ENCODE measurements at places on chromosomes 16 and 17. TPM values are rescaled to one million over a fixed set of nuclear protein-coding genes. Genes with fewer than 3 reads are reported as not detected.

The CCL17 gene
- total RNA-seq = not detected

The SP2 gene
- total RNA-seq = 1.9 TPM

The LDHD gene
- 1.5 TPM for total RNA-seq

The TBX21 gene
- total RNA-seq = not detected

The EVPLL gene
- not detected for total RNA-seq

The TBX6 gene
- total RNA-seq = not detected

The MAP2K6 gene
- 16.8 TPM for total RNA-seq

The CARD14 gene
- not detected for total RNA-seq

The KRT32 gene
- not detected for total RNA-seq

The RNF213 gene
- total RNA-seq = 44.2 TPM

The RHBDL1 gene
- total RNA-seq = 4.4 TPM

The FBXL16 gene
- 0.93 TPM for total RNA-seq

The ADORA2B gene
- total RNA-seq = 14.9 TPM

The TBC1D3D gene
- 0.09 TPM for total RNA-seq

The TOP2A gene
- total RNA-seq = 6.3 TPM

The KRT39 gene
- not detected for total RNA-seq

The MEOX1 gene
- not detected for total RNA-seq

The KAT7 gene
- total RNA-seq = 17.5 TPM

The AANAT gene
- total RNA-seq = not detected

The ACSM2A gene
- total RNA-seq = not detected

The OR4D2 gene
- total RNA-seq = not detected

The PRR35 gene
- not detected for total RNA-seq

The WSCD1 gene
- total RNA-seq = under 0.01 TPM

The PFN1 gene
- total RNA-seq = 692 TPM

The KRT36 gene
- not detected for total RNA-seq

The NPIPB9 gene
- total RNA-seq = not detected

The KCTD19 gene
- total RNA-seq = not detected

The IL34 gene
- total RNA-seq = 0.23 TPM

The RNF112 gene
- 2.3 TPM for total RNA-seq

The TSPOAP1 gene
- under 0.01 TPM for total RNA-seq

The LCMT1 gene
- total RNA-seq = 41.9 TPM

The CASKIN2 gene
- 7.7 TPM for total RNA-seq

The KRT33B gene
- total RNA-seq = not detected

The RTN4RL1 gene
- 0.58 TPM for total RNA-seq

The UNC13D gene
- 0.70 TPM for total RNA-seq

The DNAH3 gene
- not detected for total RNA-seq

The ALOXE3 gene
- not detected for total RNA-seq

The VEZF1 gene
- 44.8 TPM for total RNA-seq

The CHTF18 gene
- 1.6 TPM for total RNA-seq

The ZNF469 gene
- 11.7 TPM for total RNA-seq

The DRC7 gene
- not detected for total RNA-seq

The RNFT1 gene
- 12.1 TPM for total RNA-seq

The KRTAP1-5 gene
- total RNA-seq = not detected

The ERCC4 gene
- 7.9 TPM for total RNA-seq

The PROCA1 gene
- 2.0 TPM for total RNA-seq

The ABCC12 gene
- under 0.01 TPM for total RNA-seq

The KRT27 gene
- not detected for total RNA-seq

The KRT20 gene
- total RNA-seq = not detected

The SLC38A8 gene
- total RNA-seq = not detected

The SHBG gene
- 0.12 TPM for total RNA-seq

The PPM1E gene
- total RNA-seq = 0.23 TPM

The CCDC182 gene
- not detected for total RNA-seq

The CMTM2 gene
- total RNA-seq = not detected

The CCL16 gene
- not detected for total RNA-seq

The MAPT gene
- 2.1 TPM for total RNA-seq

The ATP2A3 gene
- 1.2 TPM for total RNA-seq

The TNFRSF17 gene
- total RNA-seq = not detected

The CDH16 gene
- not detected for total RNA-seq

Data from pericardium fibroblast (primary cell).